ENCODE measurements at places on chromosomes 12 and 14. TPM values are rescaled to one million over a fixed set of nuclear protein-coding genes. Genes with fewer than 3 reads are reported as not detected.

SRSF9 gene
- polyA plus RNA-seq: 49.0 TPM

ASCL1 gene
- polyA plus RNA-seq: 1.8 TPM

SPRYD4 gene
- 1.6 TPM for polyA plus RNA-seq

CEBPE gene
- polyA plus RNA-seq: not detected
